Lower lobe of right lung (tissue), 2 donors: ENCODE measurements at places on chromosomes 4 and X.
A peak's percentile ranks its signal among the peaks of the same experiment; 100 is the strongest.

GRCh38 chr4:110449947-110450346 lies 26.0 kb upstream of the ENPEP start:
- no peak for DNase-seq

DNA sequence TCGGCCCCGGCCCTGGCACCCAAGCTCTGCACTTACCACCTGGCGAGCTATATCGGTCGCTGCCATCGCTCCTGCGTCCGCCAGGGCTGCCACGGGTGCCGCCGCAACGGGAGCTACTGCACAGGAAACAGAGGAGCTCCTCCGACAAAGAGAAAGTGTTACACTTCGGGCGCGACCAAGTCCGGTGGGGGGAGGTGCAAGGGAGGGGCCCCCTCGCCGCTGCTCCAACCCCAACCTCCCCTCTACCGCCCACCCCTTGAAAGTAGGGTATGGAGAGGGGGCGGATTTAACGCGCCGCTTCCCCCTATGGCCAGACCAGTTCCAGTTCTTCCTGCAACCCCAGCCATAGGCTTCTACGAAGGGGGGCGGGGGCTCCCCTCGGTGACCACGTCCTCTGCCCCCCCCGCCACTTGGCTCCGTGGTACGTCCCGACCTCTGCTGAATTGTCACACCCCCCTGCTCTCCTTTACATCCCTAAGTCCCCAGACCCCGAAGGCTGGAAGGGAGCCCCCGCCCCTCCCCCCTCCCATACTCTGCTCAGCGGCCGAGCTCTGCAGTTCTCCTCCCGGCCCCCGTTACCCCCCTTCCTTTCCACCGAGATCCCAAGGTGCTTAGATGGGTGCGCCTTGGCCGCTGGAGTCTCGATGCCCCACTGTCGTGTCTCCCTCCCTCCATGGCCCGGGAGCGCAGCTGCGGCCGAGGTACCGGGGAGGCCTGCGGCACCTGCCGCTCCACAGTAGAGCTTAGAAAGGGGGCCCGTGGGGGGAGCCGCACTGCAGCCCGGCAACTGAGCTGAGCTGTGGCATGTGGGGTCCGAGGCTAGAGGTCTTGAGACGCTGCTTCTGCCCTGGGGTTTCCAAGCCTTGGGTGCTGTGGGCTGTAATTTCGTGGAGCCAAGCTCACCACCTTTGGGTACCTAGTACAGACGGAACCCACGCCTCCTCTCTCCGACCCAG lies at the start of gene SEPTIN6:
SEPTIN6 (minus strand) TSS at position 129 of the 956 bp plus-strand sequence; CDS start at position 66, 63 bp downstream.
- DNase-seq = peak; percentile 77

DNA sequence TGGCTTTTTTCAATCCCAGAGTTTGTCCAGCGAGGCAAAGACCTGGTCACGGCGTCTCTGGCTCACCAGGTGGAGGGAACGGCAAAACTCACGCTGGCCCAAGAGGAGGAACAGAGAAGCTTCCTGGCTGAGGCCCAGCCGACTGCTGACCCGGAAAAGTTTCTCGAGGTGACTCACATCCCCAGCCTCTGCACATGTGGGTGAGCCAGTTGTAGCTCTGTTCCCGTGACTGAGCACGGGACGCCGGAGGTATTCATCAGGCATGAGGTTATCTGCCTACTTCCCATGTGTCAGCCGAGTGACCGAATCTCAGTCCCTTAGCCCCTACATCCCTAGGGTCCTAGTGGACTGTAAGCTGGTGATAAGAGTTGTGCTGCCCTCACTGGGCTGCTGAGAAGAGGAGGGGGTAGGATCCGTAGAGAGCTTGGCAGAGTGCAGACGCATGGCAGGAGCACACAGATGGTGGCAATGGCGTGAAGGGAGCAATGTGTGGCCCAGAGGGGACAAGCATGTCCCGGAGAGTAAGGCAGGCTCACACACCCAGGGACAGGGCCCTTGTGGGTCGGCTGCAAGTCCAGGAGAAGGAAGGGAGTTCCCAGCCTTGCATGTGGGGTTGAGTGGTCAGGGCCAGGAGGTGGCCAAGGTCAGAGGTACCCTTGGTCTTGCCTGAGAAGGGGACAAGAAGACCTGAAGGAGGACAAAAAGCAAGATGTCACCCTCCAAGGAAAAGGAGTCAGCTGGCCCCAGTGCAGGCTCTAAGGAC lies 42.9 kb downstream of the EVC start:
- DNase-seq = no peak

DNA sequence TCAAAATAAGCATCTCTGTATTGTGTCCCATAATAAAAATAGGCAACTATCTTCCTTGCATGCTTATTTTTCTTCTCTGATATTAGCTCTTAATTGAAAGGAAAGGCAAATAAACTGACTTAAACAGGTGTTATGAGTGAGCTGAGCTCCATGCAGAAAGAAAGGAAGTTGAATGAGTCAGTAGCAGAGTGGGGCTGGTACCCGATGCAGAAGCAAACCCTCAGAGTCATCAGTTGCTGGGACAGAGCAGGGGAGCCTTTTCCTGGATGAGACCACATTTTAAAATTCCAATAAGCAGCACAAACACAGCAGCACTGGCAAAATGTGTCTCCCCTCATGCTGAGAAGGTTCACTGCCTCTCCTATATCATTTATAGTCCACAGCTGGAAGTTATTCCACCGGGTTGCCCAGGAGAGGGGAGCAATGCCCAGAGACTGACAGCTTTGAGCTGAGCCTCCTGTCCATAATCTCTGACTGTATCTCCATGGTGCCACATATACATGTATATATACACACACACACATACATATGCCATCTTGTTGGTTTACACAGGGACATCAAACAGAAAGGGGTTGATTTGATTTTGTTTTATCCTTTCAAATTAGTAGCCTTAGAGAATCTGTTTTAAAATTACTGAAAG lies 274.3 kb upstream of the PPARGC1A start:
- no peak for DNase-seq

DNA sequence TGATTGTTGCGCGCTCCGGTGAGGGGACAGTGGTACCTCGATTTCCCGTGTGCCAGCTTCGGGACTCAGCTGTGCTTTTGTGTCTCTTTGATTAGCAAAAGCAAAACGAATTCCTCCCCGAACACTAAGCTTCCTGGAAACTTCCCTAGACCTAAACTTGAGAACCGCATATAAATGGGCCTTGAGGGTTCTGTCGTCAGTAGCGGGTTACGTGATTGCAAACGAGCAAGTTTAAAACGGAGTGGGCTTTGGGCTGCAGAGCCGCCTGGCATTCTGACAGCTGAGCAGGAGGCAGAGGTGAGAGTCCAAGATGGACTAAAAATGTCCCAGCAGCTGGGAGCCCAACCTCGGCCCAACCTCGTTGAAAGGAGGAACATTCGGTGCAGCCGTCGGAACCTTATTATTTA lies 1.2 kb upstream of the TAPT1 start:
- DNase-seq = peak; percentile 58

DNA sequence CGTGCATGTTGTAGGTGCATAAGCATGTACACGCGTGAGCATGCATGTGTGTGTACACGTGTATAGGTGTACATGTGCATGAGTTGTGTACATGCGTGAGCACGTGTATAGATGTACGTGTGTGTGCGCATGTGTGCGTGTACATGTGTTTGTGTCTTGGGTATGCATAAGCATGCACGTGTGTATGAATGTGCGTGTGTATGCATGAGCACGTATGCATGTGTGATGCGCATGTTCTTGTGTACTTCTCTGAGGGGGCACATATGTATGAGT lies 9.0 kb downstream of the NAT8L start:
- no peak for DNase-seq

DNA sequence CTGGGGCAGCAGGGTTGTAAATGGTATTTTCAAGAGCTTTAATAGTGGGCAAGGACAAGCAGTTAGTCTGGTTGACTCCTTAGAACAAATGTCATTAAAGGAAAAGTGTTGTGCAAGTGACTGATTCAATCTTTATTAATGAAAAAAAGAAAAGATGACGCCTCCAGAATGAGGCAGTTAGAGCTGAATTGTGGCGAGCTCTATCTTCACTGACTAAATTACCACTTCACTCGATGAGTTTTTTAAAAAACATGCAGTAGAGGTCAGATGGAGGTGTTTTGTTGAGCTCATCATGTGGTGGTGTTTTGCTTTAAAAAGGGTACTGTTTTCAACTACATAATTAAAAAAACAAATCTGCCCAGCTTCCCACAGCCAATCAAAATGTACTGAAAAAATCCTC lies 28.1 kb upstream of the TENM3 start:
- DNase-seq = no peak

DNA sequence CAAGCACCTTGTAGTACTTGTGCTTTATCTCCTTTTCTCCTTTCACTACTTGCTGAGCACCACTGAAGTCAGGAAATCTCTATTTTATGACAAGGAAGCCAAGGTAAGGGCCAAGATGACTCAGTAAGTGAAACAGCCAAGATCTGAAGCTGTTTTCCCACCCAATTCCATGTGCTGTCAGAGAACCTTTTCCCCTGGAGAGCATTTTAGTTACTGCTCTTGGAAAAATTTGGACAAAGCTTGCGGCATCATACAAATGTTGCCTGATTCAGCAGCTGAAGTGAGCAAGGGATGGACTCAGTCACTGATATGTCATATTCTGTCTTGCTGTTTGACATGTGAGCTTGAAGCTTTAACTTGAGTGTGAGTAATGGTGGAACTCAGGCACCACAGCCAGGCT lies 391.4 kb downstream of the RAB28 start:
- DNase-seq = no peak

GRCh38 chr4:185033950-185034349 lies 15.7 kb downstream of the HELT start:
- DNase-seq = no peak

GRCh38 chrX:39936886-39937770 lies 160.6 kb downstream of the BCOR start:
- no peak for DNase-seq

DNA sequence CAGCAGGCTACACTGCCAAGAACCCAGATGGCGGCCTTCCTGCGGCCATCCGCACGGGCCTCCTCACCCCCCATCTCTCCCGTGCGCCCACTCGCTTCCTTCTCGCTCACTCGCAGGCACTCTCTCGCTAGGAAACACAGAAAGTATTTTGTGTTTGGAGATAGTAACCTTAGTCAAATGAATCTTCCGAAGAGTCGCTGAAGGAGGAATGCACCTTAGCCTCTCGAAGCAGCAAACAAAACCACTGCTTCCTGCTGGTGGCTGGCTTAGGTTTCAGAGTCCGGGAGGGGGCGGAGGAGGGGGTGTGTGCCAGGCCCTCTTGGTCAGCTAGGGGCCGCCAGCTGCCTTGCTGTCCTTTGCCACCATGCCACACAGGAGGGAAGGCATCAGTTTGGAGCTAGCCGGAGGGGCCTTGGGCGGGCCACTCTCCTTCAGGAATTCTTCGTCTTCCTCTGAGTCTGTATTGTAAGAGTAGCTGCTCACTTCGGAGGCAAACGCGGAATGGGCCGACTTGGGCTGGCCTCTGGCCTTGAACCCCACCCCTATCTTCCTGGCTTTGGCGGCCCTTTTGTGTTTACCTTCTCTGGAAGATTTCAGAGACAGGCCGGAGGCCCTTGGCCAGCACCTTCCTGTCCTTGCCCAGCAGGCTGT lies 73.2 kb upstream of the UCP1 start:
- peak; percentile 56 for DNase-seq

DNA sequence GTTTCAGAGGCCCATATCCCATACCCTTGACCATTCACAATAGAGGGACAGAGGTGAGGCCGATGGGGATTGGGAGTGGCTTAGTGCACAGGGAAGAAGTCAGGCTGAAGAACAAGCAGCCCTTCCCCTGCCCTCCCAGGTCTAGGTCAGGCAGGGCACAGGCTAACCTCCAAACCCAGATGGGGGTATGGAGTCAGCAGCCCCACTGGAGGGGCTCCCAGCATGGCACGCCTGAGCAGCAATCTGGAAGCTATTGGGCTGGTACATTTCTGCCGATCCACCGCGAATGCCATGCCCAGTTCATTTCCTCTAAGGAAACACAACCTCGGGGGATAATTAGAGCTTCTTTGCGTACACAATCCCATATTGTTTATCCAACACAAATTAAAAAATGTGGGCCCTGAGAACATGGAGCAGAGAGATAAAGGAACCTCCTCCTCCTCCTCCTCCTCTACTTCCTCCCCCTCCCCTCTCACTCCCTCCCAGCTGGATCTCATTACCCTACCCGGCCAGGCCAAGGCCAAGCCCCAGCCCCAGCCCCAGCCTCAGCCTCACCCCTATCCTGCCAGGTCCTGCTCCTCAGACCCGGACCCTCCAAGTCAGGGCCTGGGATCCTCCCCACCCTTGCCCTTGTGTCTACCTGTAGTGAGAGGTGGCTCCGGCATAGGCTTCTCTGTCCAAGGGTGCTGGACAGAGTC lies 83.0 kb downstream of the PJA1 start:
- no peak for DNase-seq

DNA sequence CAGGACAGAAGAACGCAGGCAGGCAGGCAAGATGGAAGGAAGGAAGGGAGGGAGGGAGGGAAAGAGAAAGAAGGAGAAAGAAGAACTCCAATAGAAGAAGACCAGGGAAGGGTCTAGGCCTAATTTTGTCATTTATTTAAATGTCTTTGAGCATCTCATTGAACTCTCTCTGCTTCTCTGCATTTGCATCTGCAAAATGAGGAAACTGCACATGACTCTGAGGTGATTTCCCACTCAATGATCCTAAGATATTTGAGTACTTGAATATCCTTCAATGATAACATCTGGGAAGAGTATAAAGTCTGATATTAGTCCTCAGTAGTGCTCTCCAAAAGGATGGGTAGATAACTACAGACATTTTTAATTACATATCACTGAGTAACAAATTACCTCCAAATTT lies 33.1 kb upstream of the RBPJ start:
- DNase-seq = no peak

- no peak for DNase-seq
These were observed 1879.4 kb upstream of the TENM3 start for GRCh38 chr4:180363815-180364214.

DNA sequence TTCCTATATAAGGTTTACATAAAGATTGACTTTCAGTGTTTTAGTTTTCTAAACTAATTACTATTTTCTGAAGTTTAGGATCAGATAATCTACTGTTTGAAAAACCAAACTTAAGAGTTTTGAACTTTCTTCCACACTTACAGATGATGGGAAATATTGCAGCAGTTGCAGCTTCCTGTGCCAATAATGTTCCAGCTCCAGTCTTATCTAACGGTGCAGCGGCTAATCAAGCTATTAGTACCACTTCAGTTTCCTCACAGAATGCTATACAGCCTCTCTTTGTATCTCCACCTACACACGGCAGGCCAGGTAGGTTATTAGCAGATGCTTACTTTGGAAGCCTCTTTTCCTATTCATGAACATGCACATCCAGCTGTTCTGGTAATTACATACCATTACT lies 55.6 kb downstream of the ALG13 start:
- no peak for DNase-seq

DNA sequence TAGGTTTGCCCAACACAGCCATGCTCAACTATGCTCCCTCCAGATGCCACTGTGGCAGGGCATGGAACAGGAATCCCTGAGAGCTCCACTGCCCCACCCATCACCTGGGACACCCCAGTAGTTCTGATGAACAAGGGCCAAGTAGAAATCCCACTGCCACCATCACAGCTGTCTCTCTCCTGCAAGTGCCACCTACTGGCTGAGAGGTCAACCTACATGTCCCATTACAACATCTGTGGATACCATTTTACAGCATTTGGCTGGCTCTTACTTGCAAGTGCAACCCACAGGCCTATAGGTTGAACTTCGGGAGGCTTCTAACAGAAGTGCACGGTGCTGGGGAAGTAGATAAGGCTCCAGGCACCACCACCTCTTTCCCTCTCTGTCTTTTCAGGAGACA lies 142.5 kb downstream of the CXXC4 start:
- DNase-seq = no peak
